ENCODE measurements at places on chromosomes 4 and X.

- DNase-seq, result no peak
Observed at GRCh38 chr4:118112117-118113046, 78.1 kb downstream of the NDST3 start.

DNA sequence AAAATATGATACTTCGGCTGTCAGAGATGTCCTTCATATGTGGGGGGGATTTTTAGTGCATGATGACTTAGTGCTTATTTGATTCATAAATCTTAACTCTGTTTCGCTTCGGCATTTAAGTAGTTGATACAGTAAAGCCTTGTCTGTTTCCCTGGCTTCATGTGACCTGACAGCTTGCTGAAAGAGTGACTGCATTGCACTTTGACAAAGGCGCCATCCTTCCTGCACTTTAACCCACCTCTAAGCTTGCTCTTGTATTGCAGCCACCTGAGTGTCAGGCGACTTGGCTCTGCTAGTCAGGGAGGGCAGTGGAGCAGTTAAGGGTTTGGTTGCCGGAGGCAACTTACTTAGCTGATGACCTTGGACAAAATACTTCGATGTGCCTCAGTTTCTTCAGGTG, 65.5 kb downstream of the PTTG2 start:
- no peak for DNase-seq

DNA sequence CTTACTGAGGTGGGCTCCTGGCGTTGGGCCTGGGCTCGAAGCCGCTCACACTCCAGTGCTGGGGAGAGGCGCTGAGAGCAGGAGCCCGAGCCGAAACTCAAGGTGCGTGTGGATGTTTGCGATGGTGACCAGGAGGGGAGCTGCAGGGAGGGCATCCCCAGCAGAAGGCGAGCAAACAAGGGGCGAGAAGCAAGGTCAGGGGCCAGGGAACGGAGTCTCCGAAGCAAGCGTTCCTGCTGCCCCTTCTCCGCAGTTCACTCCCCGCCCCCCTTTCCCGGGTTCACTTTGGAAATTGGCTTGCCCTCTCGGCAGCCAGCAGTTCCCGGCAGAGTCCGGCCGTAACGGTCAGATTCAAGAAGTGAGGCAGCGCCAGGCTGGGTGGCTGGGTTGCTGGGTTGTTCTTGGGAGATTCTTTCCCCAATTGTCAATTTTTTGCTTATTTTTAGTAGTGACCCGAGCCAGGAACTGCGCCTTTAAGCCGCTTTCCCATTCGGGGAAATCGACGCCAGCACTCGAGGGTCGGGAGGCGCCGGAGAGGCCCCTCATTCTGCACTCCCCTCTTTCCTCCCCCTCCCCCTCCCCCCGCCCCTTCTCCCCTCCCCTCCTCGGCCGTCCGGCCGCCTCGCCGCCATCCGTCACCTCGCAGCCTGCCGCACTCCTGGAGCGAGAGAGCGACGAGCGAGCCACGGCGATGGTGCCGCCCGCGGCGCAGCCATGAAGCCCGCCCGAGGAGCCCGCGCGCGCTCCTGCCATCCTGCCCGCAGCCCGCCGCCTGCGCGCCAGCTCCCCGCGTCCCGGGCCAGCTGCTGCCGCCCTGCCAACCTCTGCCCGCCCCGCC, at the start of gene FRMPD3:
FRMPD3 (plus strand) TSS at position 655 of the 838 bp plus-strand sequence. CDS start 76,937 bp downstream, outside the sequence.
- DNase-seq, result no peak

GRCh38 chrX:69630147-69630546, 14.2 kb downstream of the EDA start:
- DNase-seq, result no peak

- no peak for DNase-seq
Observed at GRCh38 chr4:173505924-173506518, 24.0 kb downstream of the HAND2 start.

DNA sequence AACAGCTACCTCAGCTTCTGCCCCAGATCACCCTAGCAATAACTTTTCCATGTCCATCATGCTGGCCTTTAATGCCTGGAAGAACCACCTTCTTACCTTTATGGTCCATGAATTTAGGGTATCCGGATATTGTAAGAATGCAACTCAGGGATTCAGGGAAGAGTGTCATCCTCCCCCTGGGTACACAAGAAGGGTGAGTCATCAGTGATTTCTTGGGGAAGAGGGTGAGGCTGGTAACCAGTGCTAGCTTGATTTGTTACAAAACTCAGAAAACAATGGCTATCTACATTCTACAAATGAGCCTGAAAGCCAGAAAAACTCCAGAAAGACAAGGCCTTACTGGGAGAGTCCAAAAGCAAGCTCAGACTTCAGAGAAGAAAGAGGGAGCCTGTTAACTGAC, 10.4 kb upstream of the NALF2 start:
- no peak for DNase-seq

- no peak for DNase-seq
Observed at GRCh38 chr4:98181809-98182208, 38.5 kb upstream of the STPG2 start.
